NCI-H1694 (cell line): ENCODE measurements at places on chromosomes 7 and 10.
A peak's percentile ranks its signal among the peaks of the same experiment; 100 is the strongest.

DNA sequence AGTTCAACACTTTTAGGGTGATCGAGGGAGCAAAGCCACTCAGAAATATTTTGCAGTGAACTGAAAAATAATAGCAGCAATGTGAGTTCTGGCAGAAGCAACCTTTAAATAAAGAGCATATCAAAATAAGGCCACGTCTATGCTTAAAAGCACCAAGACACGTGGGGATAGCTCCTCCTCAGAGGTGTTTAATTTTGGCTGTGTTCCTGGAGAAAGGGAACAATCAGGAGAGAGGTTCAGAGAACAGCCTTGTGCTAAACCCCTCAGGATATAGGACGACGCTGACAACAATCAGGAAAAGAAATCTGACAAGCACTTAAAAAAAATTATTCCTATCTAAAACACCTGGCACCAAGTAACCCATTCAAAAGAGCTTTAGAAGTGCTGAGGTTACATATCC is 471.9 kb upstream of the CELF2 start:
- DNase-seq: no peak

DNA sequence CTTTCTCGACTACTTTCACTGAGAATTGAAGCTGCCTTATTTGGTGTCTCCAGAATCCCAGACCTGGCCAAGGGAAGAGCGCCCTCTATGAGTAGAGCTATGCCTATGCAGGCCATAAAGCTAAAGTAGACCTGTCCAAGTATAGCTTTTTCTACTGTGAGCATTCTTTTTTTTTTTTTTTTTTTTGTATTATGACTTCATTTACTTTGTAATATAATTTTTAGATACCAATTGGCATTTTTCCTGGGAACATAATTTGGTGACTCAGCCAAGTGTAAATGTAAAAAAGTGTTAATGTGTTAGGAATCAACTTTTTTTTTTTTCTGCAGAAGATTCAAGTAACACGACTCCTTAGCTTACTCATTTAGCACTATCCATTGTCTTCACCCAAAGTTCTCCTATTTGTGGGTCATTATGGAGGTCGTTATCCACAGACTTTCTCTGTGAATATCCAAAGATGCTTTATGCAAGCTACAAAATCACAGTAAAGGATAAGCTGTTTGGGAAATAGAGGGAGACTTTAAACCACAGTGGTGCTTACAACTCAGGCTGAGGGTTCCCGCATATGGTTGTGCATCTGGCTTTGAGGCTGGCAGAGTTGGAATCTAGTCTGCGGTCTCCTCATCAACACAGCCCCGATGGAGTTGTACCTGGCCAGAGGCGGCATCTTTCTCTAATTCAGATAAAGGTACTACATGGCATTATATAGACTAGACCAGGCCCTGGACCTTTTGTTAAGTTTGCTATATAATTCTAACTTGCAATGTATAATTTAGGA is 1040.2 kb upstream of the SORCS1 start:
- peak; percentile 6 for DNase-seq

GRCh38 chr10:51272555-51272954 is 198.3 kb downstream of the PRKG1 start:
- no peak for DNase-seq

DNA sequence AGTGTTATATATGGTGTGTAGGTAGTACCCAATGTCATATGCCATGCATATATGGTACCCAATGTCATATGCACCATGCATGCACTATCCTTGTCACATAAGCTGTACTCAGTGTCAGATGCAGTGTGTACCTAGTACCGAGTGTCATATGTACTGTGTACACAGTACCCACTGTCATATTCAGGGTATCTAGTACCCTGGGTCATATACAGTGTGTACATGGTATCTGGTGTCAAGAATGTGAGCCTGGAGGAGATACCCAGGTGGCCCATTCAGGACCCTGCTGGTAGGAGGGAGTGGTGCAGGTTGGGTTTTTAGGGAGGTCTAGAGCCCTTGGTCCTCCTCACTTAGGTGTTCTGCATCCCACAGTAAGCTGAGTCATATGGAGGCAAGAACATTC is 1.8 kb downstream of the ZMYND11 start:
- DNase-seq: no peak

GRCh38 chr7:101160910-101161309 is 4.5 kb downstream of the VGF start:
- DNase-seq: no peak
